ENCODE measurements at places on chromosomes 1 and 21. TPM values are rescaled to one million over a fixed set of nuclear protein-coding genes. Genes with fewer than 3 reads are reported as not detected.

GRCh38 chr1:42847721-42848460, 1.5 kb downstream of the ZNF691 start:
- DNase-seq: no peak

DNA sequence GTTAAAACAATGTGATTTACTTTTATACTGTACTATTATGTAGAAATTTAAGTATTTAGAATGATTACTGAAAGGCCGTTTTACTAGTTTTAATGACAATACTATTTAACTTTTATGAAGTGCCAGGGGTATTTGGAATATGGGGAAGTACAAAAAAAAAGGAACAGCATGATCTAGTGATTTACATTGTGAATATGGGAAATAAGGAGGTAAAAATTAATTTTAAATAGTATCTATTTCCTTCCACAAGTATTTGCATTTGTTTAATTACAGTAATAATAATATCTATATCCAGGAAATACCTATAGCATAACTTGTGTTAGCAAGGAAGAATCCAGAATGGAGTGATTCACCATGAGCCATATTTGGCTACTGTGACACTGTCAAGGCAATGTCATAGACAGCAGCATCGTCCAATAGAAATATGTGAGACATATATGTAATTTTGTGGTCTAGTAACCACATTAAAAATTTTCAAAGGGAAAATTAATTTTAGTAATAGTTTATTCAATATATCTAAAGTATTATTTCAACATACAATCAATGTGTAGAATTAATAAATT, 22.0 kb downstream of the CNST start:
- peak; percentile 57 for DNase-seq

The KCND3 gene
- 1.5 TPM for polyA plus RNA-seq

DNA sequence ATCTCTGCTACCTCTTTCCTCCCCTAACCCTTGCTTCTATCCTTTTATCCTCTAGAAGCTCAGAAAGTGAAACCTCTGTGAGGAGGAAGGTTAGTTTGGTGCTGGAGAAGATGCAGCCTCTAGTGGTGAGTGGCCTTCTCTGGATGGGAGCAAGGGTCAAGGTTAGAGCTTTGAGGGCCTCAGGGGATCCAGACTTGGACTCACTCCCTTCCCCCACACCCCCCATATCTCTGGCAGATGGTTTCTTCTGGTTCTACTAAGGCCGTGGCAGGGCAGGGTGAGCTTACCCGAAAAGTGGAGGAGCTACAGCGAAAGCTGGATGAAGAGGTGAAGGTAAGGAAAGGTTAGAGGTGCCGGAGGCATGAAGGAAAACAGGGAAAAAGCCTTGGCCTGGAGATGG, 9.2 kb downstream of the CGN start:
- no peak for DNase-seq

- DNase-seq: no peak
These were observed 59.0 kb downstream of the ALPL start for GRCh38 chr1:21568006-21568746.

The ZNF672 gene
- 15.5 TPM for polyA plus RNA-seq

- no peak for DNase-seq
These were observed 45.5 kb upstream of the MRPS6 start for GRCh38 chr21:34027721-34028461.

- no peak for DNase-seq
These were observed 49.0 kb upstream of the ETS2 start for GRCh38 chr21:38756746-38757145.

DNA sequence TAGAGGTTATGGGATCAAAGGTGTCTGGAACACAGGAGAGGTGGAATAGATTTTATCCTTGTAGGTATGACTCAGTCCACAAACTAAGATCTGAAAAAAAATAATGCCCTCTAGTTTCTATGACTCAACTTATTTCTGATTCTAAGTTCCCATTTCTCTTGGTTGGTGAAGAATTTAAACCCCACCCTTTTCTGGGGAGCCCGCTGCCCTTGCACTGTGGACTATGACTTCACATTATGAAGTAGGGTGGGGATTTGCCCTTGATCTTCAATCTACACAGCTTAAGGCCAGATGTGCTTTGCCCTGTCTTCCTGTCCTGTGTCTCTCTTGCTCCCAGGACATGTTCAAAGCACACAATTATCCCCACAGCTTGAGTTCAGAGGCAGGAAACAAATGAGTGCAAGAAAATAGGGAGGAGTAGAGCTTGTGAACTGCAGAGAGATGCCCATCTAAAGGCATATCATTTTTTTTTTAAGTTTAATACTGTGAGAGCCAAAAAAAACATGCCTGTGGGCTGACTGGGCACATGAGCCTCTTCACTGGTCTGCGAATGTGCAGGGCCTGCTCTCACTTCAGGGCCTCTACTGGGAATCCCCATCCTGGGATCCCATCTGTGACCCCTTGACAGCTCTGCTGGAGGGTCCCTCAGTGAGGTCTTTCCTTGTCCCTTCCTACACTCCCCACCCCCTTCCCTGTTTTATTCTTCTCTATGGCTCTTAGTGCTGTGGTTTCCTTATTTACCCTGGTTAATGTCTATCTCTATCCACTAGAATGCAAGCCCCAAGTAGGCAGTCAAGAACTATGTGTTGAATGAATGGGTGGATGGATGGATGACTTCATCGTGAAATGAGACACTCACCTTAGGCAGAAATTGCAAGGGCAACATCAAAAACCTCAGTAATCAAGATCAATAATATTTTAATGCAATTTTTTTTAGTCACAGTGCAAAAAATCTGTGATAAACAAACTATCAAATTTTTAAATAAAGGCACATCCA, 61.5 kb downstream of the CD58 start:
- DNase-seq: no peak

DNA sequence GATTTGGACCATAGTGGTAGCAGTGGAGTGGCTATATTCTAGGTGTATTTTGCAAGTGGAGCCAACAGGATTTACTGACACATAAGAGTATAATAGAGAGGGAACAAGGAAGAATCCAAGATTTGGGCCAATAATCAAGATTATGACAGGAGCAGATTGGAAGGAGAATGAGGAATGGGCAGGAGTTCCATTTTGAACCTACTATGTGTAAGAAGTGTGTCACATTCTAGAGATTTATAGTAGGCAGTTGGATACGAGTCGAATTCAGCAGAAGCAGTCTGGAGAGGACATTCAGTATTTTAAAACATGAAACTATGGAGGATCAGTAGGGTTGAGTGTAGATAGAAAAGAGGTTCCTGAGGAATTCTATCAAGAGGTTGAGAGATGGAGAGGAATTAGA, 21.7 kb downstream of the INKA2 start:
- no peak for DNase-seq

DNA sequence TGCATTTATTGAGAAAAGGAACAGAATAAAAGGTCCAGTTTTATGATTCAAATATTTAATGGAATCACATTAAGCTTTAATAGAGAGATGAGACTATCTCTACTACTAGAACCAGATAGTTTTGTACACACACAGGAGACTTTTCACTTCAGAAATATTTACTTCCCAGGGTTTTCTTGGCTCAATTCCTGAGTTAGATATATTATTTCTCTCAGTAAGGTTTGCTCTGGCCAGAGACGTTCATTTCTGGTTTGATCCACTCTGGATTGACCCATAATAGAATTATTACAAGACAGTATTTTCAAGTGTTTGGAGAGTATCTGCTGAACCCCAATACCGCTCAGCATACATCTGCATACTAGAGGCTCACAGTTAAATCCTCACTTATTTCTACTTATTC, 1.3 kb upstream of the RCOR3 start:
- no peak for DNase-seq

- DNase-seq: no peak
These were observed 90.5 kb downstream of the DNM3 start for GRCh38 chr1:171931752-171932151.

DNA sequence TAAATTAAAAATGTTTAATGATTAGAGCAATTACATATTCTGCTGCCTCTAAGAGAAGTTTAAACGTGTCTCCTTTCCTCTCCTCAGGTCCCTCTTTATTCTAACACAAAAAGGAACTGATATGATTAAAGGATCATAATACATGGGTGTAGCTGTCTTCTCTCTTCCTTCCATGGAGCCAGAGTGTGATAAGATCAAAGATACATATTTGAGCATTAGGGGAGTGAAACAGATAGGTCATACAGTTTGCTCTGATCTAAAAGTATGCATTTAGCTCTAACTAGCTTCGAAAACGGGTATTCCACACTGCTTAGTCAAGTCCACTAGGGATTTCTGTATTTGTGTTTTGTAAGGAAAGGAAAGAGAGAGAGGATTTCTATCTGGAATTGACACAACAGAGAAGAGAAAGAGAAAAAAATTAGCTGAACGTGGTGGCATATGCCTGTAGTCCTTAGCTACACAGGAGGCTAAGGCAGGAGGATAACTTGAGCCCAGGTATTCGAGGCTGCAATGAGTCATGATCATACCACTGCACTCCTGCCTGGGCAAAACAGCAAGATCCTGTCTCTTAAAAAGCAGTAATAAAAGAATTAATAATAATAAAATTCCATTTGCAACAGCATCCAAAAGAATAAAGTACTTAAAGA, 63.1 kb downstream of the CDC42BPA start:
- no peak for DNase-seq

DNA sequence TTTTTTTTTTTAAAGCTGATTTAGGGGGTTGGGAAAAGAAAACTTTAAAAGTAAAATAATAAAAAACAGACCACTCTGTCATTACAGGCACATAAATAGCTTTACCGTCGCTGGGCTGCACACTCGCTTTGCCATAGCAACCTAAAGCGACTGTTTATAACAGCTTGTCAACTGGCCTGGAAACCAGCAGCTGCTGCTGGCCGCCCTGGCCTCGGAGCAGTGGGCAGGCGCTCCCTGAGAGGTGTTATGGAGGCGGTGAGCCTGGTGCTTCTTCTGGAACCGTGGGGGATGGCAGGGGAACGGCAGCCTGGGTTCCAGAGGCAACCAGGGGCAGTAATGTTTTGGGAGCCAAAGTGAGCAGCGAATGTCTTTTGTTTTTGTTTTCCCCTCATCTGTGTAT, 45.7 kb downstream of the ATP2B4 start:
- peak; percentile 89 for DNase-seq

DNA sequence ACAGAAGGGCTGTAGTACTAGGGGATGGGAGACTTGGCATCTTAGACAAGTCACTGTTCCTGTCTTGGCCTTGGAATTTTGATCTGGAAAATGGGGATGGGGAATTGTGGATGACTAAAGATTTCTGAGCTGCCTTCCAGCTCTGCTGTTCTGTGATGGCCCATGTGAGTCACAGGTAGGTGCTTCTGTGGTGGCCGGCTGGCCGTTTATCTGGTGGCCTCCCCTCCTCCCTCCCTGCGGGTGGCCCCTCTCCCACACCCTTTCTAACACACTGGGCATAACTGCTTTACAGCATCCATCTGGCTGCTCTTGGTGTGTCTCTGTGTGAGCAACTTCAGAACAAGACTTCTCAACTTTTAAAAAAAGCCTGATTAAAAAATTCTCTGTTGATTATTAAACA, 35.9 kb downstream of the KCNA2 start:
- no peak for DNase-seq

- no peak for DNase-seq
These were observed 4.1 kb upstream of the SLC2A1 start for GRCh38 chr1:42962641-42963377.

The LCE1B gene
- polyA plus RNA-seq: not detected

DNA sequence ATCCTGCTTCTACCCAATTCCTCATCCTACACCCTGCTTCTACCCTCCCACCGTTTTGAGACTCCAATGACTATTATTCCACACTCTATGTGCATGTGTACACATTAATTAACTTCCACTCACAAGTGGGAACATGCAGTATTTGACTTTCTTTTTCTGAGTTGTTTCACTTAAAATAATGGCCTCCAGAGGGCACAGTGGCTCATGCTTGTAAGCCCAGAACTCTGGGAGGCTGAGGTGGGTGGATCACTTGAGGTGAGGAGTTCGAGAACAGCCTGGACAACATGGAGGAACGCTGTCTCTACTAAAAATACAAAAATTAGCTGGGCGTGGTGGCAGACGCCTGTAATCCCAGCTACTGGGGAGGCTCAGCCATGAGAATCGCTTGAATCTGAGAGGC, 464.8 kb downstream of the PTBP2 start:
- DNase-seq: no peak

- no peak for DNase-seq
These were observed 95.5 kb downstream of the GRIK3 start for GRCh38 chr1:36938819-36939218.

DNA sequence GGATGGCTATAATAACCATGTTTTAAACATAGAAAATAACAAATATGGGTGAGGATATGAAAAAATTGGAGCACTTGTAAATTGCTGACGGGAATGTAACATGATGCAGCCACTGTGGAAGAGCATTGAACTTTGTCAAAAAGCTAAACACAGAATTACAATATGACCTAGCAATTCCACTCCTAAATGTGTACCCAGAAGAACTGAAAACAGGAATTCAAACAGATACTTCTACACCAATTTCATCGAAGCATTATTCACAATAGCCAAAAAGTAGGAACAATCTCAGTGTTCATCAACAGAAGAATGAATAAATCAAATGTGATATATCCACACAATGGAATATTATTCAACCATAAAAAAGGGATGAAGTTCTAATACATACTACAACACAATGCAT, 32.7 kb upstream of the COA6 start:
- no peak for DNase-seq

- DNase-seq: no peak
These were observed 97.8 kb upstream of the IPO9 start for GRCh38 chr1:201731142-201731541.

The SAMSN1 gene
- 2.4 TPM for polyA plus RNA-seq

DNA sequence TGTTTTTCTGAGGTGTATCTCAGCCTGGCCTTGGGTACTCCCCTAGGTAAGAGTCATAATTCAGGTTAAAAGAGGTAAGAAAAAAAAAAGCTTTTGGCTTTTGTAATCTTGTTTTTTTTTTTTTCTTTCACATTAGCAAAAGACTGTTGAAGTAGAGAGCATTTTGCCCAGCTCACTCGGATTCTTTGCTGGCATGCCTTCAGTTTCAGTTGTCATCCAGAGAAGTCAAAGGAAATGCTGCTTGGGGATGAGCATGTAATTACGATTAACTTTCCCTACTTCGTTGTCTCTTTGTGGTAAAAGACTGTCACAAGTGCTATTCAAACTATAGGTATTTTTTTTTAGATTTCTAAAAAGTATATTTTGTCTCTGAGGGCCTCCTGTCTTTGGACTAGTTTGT, 6.3 kb downstream of the BACH1 start:
- DNase-seq: peak; percentile 21

The RAB3GAP2 gene
- 22.0 TPM for polyA plus RNA-seq

The EVA1C gene
- 2.3 TPM for polyA plus RNA-seq

The ST6GALNAC5 gene
- polyA plus RNA-seq: 1.2 TPM

Data from muscle of back (tissue), 13 donors.